Stimulated activated CD8-positive, alpha-beta memory T cell treated with anti-CD3 and anti-CD28 coated beads, Interleukin-15, amount 100 ng/mL, for 24 hours (primary cell): ENCODE measurements at places on chromosomes 1 and 21.

DNA sequence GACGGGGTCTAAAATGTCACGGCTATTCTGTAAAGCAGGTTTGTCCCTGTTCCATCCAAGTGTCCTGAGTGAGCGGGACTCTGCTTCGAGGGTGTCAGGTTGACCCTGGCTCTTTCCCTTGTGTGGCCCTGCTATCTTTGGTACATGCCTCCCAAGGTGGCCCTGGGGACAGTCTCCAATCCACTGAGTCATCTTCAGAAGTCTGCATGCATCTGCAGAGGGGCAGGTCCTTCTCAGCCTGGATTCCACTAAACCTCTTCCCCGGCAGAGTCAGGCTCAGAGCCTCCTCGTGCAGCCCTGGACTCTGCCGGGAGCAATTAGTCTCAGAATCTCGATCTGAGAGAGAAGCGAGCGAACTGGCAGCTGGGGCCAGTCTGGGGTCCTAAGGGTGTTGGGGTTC lies 50.1 kb upstream of the KCNJ15 start:
- no peak for DNase-seq

- DNase-seq = no peak
Observed at GRCh38 chr1:62433861-62434617, 2.8 kb upstream of the USP1 start.

DNA sequence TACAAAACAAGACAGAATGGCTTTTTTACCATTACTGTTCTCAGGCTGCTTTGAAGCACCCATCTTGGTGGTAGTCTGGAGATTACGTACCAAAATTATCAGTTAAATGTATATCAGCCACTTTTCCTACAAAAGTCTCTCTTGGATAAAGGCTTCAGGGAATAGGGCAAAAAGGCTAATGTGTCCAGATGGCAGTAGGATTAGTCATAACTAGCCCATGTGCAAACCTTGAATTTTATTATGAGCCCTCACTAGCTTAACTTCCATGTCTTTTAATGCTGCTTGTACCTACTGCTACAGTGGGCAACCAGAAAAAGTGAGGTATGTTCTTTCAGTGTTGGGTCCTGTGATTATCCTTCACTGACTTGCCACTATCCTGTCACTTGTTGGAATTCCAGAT lies 51.0 kb downstream of the PLPPR4 start:
- no peak for DNase-seq

- no peak for DNase-seq
Observed at GRCh38 chr21:17495680-17496079, 17.2 kb upstream of the CXADR start.

DNA sequence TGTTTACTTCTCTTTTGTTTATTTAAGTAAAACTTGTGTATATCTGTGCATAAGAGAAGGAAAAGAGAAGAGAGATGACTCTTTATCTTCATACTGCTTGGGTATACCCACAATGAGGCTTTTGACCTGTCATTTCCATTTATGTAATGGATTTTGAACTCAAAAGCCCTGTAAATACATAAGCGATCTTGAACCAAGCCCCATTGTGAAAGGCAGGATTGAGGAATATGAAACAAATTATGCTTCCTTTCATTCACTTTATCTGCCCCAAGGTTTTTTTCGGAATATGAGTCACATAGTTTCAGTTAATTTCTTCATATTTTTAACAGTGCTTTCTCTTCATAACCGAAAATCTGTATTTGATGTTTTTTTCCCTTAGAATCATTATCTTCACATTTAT lies 21.4 kb downstream of the CNST start:
- DNase-seq = no peak

DNA sequence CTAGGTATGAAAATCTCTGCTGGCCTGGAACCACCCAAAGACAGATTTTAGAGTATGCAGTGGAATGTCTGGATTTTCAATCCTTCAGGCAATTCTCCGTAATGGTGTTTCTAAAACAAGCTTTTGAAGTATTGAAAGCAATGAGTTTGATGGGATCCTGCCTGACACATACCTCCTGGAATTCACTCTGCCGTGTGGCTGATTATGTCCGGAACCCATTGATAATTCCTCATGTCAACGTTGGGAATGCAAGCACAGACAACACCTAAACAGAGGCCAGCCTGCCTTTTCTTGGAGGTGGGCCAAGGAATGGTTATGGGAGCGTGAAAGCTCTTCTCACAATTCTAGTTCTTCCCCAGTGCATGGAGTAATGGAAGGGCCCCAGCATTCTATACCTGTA lies 168.9 kb upstream of the HMCN1 start:
- DNase-seq = no peak

DNA sequence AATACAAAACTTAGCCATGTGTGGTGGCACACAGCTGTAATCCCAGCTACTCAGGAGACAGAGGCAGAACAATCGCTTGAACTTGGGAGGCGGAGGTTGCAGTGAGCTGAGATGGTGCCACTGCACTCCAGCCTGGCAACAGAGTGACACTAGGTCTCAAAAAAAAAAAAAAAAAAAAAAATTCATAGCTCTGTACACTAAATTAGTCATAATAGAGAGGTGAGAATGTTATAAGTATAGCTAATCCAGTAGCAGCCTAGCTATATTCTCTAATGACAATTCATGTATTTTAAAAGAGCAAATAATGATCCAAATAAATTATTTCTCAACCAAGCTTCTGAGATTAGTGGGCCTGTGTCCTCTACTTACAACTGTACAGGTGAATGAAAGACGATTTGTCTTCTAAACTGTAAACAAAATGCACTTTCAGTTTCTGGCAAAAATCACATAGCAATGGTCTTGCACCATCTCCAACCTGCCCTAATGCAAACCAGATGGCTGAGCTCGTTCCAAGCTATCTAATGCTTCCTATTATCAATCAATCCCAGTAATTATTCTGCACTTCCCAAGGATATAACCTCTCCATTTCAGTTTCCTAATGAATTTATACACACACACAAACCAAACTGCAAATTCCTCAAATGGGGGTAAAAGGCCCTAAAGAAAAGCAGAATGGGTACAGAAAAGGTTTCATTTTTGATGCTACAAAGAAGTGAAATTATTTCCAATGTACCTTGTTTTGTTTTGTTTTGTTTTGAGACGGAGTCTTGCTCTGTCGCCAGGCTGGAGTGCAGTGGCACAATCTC lies 56.5 kb downstream of the GATAD2B start:
- no peak for DNase-seq
